Brain pericyte (primary cell): ENCODE measurements at places on chromosomes 13 and 19.
A peak's percentile ranks its signal among the peaks of the same experiment; 100 is the strongest.

DNA sequence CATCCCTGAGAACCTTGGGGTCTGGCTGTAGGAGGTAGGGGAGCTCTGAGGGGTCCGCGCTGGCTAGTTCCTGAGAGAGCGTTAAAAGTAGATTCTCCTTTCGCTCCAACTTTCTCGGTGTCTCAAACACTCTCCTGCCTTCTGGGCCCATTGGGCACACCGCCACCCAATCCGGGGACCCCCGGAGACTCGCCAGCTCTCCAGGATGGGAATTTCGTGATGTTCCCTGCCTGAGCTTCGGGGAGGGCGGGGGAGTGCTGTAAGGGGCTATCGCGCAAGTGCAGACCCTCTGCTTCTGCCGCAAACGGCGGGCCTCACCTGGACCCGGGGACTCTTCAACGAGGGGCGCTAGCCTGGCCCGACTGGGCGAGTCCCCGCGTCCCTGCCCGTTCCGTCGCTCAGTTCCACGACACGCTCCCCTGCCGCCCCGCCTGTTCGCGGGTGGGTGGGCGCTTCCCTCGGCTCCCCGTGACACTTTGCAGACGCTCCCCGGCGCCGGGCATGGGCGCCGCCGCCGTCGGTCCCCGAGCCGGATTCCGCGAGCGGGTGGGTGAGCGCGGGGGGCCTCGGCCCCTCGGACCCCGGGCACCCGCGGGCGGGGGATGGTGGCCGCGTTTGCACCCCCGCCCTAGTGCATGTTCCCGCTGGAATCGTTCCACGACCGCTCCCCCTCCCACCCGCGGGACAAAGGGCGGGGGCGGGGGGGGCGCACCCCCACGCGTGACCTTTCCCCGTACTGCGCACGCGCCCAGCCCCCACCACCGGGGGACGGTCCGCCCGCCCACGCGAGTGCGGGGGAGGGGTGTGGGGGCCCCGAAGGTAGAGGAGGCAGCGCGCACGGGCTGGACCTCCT lies at the start of gene CCDC106:
Gene CCDC106, plus strand, starts transcription at position 481 of the 853 bp plus-strand sequence. CDS start 835 bp downstream, outside the sequence.
- DNase-seq = no peak

DNA sequence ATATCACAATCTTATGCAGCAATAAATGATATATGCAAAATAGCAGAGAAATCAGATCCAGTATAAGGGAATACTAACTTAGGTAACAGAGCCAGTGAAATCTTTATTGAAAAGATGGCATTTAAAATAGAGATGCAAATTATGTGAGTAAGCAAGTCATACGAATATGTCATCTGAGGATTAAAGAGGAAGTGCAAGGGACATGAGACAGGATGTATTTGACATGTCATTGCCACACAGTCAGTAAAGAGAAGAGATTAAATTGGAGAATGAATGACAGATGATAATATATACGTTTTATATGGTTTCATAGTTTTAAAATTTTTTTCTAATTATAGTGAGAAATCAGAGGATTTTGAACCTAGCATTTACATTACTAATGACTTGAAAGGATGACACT lies 426.4 kb downstream of the SLITRK5 start:
- no peak for DNase-seq

DNA sequence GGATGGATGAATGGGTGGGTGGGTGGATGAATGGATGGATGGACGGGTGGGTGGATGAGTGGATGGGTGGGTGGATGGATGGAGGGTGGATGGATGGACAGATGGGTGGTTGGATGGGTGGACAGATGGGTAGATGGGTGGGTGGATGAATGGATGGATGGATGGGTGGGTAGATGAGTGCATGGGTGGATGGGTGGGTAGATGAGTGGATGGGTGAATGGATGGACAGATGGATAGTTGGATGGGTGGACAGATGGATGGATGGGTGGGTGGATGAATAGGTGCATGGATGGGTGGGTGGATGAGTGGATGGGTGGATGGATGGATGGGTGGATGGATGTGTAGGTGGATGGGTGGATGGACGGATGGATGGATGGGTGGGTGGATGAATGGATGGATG lies 17.8 kb downstream of the SHC2 start:
- no peak for DNase-seq

- no peak for DNase-seq
These were observed 107.6 kb downstream of the SOX1 start for GRCh38 chr13:112174476-112175110.

DNA sequence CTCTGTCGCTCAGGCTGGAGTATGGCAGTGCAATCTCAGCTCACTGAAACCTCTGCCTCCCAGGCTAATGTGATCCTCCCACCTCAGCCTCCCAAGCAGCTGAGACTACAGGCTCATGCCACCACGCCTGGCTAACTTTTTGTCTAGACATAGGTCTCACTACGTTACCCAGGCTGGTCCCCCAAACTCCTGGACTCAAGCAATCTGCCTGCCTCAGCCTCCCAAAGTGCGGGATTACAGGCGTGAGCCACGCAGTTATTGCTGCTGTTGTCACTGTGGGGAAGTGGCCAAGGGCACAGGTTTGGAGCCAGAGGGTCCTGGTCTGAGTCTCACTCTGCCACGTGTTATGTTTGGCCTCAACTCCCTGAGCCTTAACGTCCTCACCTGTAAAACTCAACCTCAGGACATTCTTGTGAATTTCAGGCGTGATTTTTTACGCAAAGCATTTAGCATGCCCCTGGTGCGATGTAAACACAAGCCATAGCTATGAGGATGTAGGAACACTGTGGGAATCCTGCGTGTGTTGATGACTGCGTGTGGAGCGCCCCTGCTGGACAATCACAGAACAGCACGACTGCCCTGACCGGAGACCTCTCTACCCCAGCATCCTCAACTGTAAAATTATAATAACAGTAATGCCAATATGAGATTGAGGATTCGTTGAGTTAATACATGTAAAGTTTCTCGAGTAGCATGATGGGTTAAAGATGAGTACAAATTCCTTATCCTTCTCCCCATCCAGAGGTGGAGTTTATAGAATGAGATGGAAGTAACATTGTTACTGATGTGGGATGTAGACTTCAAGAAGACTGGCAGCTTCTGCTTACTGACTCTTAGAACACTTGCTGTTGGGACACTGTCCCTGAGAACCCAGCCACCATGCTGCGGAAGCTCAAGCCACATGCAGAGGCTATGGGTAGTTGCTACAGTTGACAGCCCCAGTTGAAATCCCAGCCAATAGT lies 41.8 kb upstream of the PNMA8B start:
- DNase-seq = no peak

- peak; percentile 39 for DNase-seq
These were observed 23.0 kb downstream of the GPC6 start for GRCh38 chr13:93249364-93250306.

GRCh38 chr19:40933025-40933424 lies 51.0 kb upstream of the CYP2A7 start:
- no peak for DNase-seq

DNA sequence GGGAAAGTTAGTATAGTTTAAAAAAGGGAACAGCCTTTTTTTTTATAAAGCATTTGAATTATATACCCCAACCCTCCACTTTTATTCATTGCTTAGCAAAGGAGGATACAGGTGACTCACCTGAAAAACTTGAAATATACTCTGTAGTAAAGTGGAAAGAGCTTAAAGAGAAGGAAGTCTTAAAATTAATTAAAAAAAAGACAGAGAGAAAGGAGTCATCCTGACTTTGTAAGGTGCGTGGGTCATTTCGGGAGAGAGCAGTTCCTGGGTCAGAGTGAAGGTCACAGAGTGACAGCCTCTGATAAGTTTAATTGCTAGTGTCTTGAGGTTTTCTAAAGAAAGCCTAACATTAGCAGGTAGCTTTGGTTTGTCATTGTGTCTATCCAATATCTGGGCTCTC lies 310.3 kb downstream of the KLF5 start:
- no peak for DNase-seq

- no peak for DNase-seq
These were observed 482 bp downstream of the ARHGAP45 start for GRCh38 chr19:1067341-1067957.

GRCh38 chr13:46529216-46529919 lies 23.6 kb upstream of the LRCH1 start:
- no peak for DNase-seq

DNA sequence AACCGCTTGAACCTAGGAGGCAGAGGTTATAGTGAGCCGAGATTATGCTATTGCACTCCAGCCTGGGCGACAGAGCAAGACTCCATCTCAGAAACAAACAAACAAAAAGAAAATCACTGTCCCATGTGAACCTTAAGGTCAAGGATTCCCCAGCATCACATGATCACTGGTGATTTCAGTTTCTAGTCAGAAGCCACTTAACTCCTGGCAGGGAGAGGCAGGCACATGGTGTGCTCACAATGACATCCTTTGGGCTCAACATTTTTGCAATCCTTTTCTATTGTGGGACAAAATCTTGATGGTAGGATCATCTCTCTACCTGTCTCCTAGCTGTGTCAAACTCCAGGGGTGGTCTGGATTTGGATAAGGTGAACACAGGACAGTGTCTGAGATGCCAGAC lies 12.1 kb downstream of the AKAP8 start:
- no peak for DNase-seq

- DNase-seq = no peak
These were observed 290.5 kb downstream of the RFC3 start for GRCh38 chr13:34108410-34108809.

DNA sequence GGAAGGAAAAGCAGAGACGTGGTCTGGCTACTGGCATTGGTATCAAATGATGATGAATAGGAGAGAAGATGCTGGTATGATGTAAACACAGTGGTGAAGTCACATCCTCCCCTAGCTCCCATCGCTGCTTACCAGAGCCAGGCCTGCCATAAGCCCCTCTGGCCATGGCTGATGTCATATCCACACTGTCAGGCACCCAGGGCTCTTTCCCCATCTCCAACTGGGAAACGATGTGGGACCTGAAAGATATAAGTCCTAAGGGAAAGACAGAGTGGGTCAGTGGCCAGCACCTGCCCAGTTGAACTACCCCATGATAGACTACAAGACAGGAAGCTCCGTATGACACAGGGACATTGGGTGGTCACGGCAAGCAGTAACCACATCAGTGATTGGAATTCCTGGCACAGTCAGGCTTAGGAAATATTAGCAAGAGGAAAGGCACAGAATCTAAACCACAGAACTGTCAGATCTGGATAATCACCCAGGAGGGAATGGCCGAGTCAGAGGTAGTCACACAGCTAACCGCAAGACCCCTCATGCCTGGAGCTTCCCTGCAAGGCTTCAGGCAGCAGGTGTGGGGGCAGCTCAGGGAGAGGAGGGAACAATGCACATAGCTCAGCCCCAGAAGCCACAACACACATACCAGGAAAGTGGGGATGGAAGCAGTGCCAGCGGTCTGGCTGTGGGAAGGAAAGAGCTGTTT lies 3.8 kb downstream of the ZNF792 start:
- DNase-seq = no peak

- DNase-seq = peak; percentile 51
These were observed 53.3 kb downstream of the RFX2 start for GRCh38 chr19:6056801-6057650.

- no peak for DNase-seq
These were observed 31.0 kb downstream of the C2CD4C start for GRCh38 chr19:377801-378581.

DNA sequence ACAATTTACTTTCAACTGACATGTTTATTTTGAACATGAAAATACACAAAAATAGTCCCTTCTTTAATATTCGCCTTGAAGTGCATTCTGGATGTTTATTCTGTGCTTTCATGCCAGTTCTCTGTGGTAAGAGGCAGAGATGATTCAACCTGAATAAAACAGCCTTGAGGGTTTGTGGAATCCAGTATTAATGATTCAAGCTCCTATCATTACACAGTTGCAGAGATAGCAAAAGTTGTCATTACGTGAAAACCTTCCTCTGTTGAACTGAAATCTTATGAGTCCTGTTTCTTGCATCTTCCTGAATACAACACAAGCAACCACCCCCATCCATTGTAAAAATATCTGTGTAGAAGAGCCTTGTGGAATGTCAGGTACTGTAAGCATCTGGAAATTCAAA lies 142.3 kb upstream of the HTR2A start:
- DNase-seq = no peak
